ENCODE measurements at places on chromosomes 2 and 18.

GRCh38 chr2:175441181-175441761, 259.8 kb upstream of the ATP5MC3 start:
- DNase-seq, result no peak

DNA sequence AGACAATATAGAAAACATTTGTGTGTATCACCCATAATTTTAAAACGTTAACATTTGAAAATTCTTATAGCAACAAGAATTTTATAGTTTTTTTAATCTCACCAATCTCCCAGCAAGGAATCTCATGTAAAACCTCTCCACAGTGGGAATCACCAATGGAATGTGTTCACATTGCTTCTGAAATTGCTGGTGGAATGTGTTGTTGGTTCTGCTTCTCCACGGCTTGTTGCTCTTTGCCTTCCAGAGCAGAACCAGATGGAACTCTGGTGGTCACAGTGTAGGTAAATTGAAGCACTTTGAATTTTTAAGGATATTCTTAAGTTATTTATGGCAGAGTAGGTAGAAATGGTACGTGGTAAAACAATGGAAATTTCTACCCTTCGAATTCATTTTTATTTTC, 35.1 kb downstream of the DCAF17 start:
- DNase-seq, result no peak

- no peak for DNase-seq
These were observed 167.4 kb downstream of the NCK2 start for GRCh38 chr2:105912081-105912480.

- no peak for DNase-seq
These were observed 102.3 kb downstream of the SPTBN1 start for GRCh38 chr2:54558188-54559005.
